ENCODE measurements at places on chromosomes 13 and 19.

- no peak for DNase-seq
Observed at GRCh38 chr19:16117594-16118033, 5.9 kb downstream of the RAB8A start.

DNA sequence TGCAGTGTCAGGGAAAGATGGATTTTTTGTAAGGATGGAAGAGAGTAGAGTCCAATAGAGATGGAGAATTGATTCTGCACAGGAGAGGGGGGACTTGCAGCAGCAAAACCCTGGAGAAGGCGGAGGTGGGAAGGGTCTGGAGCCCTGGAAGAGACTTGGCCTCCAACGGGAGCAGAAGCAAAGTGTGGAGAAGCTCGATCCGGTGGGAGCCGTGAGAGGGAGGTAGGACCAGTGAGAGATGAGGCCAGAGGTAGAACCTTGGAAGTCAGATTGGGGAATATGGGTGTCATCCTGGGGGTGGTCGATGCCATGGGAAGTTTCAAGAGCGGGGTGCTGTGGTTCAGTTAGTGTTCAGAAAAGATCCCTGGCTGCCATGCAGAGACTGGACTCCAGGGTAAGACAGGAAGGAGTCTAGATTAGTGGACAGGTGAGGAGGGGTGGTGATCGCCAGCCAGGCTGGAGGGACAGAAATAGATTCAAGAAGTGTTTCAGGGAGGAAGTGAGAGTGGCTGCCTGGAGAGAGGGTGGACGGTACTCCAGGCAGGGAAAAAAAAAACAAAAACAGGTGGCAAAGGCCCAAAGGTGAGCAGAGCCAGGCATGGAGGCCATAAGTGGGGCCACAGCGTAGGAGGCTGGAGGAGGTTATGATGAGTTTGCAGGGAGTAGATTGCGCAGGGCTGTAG is 2.6 kb downstream of the PPP5C start:
- DNase-seq, result no peak

DNA sequence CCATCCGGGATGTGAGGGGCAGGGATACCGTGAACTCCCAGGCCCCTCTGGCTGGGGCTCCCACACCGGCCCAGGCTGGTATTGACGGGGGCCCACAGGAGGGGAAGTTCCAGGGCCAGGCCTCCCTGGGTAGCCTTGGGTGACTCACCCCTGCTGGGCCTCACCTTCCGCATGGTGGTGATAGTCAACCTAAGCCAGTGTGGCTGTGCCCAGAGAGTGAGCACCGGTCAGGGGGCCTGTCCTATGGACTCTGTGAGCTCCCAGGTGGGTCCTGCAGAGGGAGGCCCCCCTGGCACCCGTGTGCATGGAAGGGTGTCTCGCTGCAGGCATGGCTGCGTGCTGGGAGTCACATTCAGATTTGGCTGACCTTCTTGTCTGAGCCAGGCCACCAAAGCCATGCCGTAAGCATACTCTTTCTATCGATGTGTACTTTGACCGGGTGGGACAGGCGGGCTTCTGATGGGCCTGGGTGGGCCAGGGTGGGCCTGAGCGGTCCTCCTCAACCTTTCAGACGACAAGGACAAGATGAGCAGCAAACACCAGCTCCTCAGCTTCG is 27.6 kb downstream of the DHX34 start:
- DNase-seq, result no peak

DNA sequence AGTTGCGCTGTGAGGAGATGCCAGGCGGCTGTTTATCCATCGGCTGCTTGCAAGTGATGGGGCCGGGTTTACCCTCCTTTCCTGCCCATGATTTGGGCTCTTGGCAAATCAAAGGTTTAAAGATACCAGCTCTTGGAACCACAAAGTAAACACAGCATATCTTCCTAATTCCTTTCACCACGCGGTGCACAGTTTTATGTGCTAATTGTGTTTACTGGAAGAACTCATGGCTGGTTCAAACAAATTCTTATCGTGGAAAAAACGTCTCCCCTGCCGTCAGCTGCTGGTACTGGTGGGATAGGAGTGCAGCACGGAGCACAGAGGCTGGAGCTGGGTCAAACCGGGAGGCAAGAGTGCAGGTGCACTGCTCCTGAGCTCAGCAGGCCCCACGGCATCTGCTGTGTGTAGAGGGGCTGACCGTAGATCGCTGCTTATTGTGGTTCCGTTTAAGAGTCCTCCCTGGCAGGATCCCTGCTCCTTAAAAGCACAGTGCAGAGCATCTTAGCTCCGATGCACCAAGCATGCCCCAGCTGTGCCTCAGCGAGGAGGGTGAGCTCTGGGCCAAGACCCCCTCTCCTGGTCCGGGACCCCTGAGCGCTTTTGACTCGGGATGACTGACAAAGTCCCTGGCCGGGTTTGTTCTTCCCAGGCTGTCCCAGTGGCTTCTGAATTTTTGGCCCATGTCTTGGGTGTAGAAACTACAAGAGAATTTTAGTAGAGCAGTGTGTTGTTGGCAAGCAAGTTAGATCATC is 51.3 kb upstream of the GAS6 start:
- DNase-seq, result no peak

- peak; percentile 59 for DNase-seq
Observed at GRCh38 chr19:49875857-49876421, 1.2 kb downstream of the AKT1S1 start.

- DNase-seq, result no peak
Observed at GRCh38 chr13:112880976-112881540, 88.0 kb upstream of the MCF2L start.

GRCh38 chr19:5588906-5589676 is 21.3 kb upstream of the TINCR start:
- DNase-seq, result no peak

DNA sequence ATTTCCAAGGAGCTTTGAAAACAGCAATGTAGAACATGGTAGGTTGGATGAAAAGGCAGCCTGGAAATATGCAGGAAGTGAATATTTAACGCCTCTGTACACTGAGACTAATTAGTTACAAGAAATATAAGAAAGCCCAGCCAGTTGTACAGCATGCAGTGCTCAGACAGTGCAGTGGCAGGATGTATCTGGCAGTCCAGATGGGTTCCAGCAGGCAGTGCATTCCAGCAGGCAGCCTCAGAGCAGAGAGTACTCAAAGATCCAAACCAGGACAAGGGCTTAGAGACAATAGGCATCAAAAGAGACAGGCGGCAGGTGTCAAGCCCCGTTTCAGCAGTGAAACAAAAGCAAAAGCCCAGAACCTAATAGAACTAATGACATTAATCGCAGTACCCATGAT is 2776.3 kb downstream of the PCDH9 start:
- DNase-seq, result no peak

DNA sequence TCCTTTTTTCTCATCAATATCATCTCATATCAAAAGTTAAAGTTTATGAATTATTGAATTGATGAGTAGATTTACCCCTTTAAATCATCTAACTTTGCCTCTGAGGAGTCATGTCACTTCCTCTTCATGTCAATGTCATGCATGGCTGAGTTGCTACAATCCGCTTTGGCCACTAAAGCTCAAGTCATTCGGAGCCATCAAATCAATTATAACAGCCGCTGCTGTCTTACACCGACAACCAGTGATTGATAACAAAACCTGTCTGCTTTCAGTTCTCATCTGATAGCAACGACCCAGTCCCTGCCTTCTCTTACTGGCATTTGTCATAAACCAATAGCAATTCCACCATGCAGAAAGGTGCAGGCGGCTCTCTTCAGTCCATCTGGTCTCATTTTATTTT is 429.3 kb downstream of the DIAPH3 start:
- no peak for DNase-seq

DNA sequence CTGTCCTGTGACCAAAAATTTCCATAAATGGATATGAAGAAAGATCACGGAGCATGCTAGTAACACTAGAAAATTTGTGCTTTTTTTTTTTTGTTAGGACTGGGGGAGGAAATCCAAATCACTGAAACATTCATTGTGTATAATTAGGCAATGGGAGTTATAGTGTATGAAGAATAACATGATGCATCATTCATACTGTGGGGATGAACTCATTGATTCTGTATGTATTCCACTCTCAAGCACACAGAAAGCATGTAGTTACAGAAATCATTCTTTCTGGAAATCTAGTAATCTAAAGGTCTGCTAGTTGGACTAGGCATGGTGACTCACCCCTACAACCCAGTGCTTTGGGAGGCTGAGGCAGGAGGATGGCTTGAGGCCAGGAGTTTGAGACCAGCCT is 749.7 kb downstream of the DIAPH3 start:
- no peak for DNase-seq

DNA sequence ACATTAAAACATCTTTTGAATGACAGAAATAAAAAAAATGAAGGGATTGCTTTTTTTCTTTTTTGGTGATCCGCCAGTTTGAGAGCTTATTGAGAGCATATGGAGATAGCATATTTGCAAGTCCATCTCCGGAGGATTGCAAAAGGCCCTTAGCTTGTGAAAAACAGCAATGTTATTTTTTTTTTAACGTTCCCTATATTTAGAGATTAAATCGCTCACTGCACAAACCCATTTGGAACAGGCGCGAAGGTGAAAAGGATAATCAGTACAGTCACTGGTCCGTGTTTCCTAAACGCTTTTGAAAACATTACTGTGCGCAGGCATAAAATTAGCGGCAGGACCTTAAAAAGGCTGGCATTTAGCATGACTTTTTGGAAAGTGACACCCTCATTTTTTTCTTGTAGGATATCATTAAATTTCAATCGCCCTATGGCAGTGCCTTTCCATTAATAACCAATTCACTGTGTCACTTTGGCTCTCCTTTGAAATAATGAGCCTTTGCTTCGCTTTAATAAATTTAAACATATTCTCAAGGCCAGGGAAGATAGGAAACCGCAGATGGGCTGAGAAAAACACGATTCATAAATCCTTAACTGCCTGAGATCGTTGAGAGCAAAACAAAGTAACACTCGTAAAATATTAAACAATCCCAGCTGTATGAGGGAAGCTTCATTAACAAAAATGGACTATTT is 342.2 kb downstream of the DACH1 start:
- DNase-seq, result no peak

DNA sequence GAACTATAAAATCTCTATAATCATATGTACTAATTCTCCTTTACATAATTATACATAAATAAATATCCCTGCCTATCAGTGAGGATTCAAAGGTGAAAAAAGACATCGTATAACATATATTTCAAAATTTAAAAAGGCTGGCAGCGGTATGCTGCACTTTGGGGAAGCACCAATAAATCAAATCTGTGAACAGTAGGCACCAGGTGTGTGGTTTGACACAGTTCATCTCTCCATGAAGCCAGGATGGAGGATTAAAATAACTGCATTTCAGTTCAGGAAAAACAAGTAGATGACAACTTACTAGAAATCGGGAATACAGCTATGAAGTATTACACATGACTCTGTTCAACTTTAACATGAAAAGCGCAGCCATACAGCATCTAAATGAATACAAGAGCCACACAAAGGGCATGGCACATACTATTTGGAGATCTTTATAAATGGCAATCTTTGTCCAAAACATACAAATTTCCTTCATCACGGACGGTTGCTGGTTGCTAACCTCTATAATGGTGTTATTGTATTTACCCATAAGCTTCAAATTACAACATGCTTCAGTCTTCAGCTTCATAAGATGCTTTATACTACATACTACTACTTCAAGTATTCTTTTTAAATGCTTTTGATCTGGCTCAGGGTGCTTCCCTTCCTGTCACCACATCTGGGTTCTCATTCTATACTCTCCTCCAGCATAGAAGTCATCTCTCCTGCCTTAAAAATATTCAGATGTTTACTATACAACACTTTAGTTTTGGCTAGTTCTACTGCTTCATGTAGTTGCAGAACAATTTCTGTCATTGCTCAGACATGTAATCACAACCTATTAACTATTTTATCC is 128.7 kb downstream of the KLF12 start:
- DNase-seq, result no peak

- DNase-seq, result no peak
Observed at GRCh38 chr13:74778946-74779345, 644.7 kb upstream of the KLF12 start.

GRCh38 chr13:105513448-105513847 is 1022.0 kb downstream of the EFNB2 start:
- no peak for DNase-seq

GRCh38 chr13:96810104-96810503 is 184.2 kb downstream of the OXGR1 start:
- DNase-seq, result no peak

- no peak for DNase-seq
Observed at GRCh38 chr13:72258340-72258981, 391.5 kb upstream of the DACH1 start.

- no peak for DNase-seq
Observed at GRCh38 chr13:78215458-78216108, 297.0 kb upstream of the EDNRB start.

DNA sequence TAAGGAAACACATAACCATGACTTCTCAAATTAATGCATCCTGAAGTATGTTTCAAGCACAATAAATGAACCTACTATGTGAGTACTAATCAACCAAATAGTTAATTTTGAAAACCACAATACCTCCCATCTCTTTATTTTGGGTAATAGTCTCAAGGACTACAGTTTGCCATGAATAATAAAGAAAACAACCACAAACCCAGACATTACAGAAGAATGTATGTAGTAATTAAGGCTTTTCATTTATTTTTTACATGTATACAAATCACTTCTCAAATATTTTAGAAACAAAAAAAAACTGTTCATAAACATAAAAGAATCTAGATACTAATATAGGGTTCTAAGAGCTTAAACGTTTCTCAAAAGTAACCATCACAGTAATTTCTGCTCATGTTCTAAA is 6.8 kb downstream of the KATNAL1 start:
- DNase-seq, result no peak

- no peak for DNase-seq
Observed at GRCh38 chr13:113110852-113111315, 5.3 kb downstream of the F7 start.

DNA sequence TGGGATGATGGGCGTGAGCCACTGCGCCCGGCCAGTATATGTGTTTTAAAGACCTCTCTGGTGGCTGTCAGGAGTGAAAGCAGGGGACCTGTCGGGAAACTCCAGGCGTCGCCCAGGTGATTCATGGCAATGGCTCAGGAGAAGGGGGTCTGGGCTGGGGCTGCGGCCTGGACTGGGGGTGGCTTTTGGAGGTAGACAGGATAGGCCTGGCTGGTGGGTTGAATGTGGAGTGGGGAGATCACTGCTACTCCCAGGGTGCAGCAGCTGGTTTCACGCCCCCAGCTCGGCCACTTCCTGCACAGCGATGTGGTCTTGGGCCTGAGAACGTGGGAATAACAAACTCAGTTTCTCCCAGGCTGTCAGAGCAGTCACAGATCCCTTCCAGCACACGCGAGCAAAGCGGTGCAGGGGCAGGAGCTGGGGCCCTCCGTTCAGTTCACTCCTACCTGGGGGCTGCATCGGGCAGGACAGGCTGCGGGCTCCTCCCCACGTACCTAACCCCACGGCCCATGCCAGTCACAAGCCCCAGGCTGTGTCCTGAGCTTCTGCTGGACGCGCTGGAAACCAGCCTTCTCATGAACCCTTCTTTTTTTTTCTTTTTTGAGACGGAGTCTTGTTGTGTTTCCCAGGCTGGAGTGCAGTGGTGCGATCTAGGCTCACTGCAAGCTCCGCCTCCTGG is 18.9 kb downstream of the KDM4B start:
- no peak for DNase-seq

DNA sequence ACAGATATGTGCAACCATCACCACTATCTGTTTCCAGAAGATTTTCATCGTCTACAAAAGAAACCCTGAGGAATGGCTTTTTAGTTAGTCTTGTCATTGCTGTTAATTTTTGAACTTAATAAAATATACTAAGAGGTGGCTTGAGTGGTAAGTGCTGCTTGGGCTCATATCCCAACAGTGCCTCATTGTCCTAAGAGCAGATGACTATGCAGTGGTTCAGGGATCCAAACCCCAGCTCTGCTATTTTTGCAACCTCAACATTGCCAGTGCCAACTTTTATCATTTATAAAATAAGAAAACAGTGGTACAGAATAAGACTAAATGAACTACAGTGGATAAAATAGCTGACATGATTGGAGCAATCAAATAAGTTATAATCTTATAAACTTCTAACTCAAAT is 123.2 kb upstream of the SLC7A1 start:
- no peak for DNase-seq

Measured in NK-92 treated with Interleukin-12 subunit alpha and Interleukin-12 subunit beta, amount 100 ng/mL, for 24 hours (cell line).